Activated CD4-positive, alpha-beta T cell treated with anti-CD3 and anti-CD28 coated beads for 4 hours (primary cell): ENCODE measurements at places on chromosomes 6 and 20.

DNA sequence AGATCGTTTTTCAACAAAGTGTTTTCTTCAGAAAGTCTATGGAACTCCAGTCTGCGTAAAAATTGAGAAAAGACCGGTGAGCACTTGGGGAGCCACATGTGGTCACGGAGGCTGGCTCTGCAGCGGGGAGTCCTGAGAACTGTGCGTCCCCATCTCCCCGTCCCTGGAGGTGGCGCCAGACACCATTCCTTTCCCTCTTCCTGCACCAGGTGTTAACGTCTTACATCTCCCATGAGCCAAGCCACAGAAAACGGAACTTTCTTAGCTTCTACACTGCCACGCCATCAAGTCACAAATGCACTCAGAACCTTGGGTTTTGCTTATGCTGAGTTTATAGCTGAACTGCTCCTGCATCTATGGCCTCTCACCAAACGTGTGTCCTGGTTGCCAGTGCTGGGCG is 62.6 kb downstream of the GINS1 start:
- DNase-seq: peak; percentile 26

GRCh38 chr20:46694484-46694883 is 5.2 kb upstream of the TP53RK start:
- DNase-seq: no peak

- DNase-seq: no peak
These were observed 1.3 kb downstream of the COL19A1 start for GRCh38 chr6:69867639-69867976.

GRCh38 chr20:49594143-49594930 is 26.4 kb upstream of the PTGIS start:
- DNase-seq: peak; percentile 50

- DNase-seq: no peak
These were observed 2.2 kb upstream of the EPB41L2 start for GRCh38 chr6:131065112-131065823.

DNA sequence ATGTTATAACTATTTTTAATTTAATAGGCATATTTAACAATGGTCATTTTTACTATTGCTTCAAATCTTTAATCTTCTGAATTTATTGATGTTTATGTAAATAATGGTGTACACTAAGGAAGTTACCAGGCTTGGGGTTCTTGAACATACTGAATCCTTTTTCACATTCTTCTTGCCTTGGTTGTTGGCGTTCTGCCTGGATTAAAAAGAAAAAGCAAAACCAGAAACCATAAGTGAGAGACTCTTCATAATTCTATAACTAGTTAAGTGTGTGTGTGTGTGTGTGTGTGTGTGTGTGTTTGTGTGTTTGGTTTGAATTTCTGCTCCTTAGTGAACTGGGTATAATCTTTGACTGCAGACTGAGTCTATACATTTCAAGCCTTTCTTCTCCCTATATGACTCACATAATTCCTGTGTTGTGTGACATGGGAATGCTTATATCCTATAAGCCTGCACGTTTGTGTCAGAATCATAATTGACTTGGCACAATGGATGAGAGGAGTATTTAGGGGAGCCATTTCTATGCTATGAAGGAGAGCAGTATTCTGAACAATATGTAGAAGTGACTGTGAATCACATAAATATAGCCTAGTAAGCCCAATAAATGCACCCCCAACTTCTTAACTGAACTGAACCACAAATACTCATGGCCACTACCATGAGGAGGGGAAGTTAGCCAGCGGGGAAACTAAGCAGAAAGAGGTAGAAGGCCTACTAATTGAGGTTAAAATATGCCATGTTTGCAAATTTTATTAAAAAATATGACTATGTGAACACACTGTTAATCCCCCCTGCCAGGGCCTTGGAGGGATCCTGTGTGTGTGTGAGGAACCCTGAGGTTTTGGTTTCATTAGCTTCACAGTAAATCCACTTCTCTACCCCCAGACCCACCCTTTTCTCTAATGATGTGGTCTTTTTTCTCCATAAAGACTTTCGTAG is 425.5 kb downstream of the BCKDHB start:
- DNase-seq: no peak

- DNase-seq: no peak
These were observed 172.6 kb downstream of the VEGFA start for GRCh38 chr6:43942616-43943015.

DNA sequence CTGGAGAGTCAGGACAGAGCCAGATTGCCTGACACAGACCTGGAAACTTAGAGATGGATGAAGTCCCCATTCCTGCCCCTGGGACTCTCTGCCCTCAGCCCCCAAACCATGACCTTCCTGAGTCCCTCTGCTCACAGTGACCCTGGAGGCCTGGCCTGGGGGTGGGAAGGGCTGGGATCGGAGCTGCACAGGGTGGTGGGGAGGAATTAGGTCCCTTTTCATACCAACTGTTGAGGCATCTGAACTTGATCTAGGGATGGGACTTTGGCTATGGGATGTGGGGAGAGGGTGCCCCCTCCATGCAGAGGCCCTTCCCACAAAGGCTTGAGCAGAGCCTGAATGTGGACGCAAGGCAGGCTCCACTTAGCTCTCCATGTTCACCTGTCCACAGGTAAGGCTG is 144.1 kb downstream of the MRPL14 start:
- no peak for DNase-seq

- DNase-seq: no peak
These were observed 10.9 kb upstream of the RPS6KA2 start for GRCh38 chr6:166637812-166638572.

GRCh38 chr6:167510648-167511047 is 185.8 kb downstream of the TTLL2 start:
- DNase-seq: no peak

DNA sequence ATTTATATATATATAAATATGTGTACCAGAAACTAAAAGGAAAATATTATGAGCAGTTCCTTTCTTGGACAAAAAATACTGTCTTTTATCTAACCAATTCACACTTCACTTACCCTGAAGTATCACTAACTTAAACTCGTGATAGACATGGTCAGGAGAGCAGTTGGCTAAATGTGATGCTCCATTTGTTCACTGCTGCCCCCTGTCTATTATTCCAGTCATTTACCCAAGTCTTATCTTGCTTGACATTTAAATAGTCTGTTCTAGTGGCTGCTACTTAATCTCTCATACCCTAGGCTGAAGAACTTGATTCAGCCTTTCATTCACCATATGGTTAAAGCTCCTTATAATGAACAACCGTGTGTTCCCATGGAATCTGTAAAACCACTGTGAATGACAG is 789.6 kb upstream of the EYS start:
- DNase-seq: no peak

DNA sequence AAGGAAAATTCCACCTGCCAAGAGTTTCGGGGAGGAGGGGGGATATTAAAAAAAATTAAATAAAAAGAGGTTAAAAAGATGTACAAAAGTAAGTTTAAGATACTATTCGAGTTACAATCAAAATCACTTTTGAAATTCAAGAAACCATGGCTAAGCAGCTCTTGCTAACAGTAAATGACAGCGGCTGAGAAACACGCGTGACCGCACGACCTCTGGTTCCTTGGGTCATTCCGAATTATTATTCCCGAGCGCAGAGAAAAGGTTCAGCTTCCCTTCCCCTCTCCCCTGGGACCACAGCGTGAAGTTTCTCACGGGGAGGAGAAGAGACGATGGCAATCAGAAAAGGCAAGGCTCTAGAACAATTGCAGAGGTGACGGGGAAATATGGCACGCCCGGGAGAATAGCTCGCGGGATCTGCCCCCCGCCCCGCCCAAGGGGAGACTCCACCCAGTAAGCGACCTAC is 496 bp downstream of the TMEM242 start:
- DNase-seq: peak; percentile 74
